ENCODE measurements at places on chromosomes 5 and 9.

- no peak for DNase-seq
These were observed 22.3 kb upstream of the SNAPC3 start for GRCh38 chr9:15400281-15400941.

DNA sequence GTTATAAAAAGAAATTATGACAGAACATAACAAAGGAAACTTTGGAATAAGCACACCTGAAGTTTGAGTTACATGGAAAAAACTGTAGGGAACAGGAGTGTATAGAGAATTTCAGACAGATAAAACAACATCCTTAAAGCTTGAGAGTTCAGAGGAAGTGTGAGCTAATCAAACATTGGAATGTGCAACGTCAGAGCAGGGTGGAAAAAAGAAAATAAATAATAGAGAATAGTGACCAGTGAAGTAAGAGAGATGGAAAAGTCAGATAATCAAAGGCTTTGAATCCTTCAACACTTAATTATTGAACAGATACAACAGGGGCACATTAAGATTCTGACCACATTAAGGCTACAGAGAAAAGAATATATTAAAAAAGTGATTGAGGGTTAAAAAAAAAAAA is 128.5 kb upstream of the CDH10 start:
- no peak for DNase-seq

DNA sequence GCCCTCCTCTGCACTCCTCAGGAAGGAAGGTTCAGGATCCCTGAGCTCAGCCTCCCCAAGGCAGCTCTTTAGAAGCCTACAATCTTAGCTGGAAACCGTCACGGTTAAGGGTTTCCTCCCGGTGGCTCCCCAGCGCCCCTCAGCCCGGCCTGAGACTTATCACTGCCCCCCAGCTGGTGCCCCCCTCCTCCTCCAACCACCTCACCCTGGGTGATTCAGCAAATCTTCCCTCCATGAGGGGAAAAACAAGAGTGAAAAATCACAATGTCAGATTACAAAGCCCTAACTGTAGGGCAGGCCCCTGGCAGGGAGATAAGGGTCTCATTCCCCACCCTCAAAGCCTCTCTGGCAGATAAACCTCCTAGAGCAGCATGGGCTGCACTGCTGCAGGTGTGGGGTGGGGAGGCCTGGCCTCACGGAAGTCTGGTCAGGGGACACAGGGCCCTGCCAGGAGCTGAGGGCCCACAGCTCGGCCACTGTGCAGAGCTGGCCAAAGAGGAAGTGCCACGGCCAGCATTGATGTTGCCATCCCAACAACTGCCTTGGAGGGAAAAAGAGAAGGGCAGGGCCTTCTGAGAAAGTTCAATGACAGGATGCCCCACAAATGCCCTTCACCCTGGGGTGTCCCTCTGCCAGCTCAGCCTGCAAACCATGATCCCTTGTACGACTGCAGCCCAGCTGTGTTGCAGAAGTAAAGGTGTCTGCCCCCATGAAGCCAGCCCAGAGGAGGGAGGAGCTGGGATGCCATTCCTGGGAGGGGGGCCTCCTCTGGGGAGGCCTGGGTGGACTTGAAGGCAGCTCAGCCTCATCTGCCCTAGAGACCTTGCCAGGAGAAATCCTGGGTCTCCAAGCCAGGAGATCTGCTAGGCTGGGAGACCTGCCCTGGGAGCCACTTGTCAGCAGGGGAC is 25.9 kb downstream of the GFI1B start:
- peak; percentile 92 for DNase-seq

DNA sequence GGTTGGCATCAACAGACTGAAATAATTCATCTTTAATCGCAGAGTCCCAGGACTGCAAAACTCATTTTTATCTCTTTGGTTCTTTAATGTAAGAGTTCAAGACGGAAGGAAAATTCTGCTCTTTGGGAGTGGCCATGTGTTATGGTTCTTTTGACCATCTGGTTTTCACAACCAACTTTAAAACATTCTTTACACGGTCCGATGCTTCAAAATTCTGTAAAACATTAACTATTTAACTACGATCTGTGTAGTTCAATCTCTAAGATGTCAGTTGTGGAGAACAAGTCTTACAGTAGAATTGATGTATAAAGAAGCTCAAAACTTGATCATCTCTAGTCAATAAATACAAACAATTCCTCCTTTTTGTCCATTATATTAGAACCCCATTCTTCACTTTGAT is 83.0 kb downstream of the CMYA5 start:
- no peak for DNase-seq

DNA sequence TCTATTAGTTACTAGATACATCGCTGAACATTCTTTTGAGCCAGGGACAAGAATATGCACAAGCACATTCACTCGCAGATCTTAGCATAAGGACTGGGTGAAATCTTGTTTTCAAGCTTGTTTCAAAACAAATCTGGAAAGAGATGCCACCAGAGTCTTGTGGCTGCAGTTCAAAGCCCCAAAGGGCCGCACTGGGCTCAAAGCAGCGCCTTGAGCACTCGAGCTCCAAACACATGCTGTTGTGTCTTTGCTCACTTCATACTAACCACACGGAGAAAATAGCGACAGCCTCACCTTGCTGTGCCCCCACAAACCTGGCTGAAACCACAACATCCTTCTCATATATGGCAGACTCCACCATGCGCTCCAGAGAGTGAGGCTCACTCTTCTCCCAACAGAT is 34.2 kb upstream of the IL7R start:
- no peak for DNase-seq

DNA sequence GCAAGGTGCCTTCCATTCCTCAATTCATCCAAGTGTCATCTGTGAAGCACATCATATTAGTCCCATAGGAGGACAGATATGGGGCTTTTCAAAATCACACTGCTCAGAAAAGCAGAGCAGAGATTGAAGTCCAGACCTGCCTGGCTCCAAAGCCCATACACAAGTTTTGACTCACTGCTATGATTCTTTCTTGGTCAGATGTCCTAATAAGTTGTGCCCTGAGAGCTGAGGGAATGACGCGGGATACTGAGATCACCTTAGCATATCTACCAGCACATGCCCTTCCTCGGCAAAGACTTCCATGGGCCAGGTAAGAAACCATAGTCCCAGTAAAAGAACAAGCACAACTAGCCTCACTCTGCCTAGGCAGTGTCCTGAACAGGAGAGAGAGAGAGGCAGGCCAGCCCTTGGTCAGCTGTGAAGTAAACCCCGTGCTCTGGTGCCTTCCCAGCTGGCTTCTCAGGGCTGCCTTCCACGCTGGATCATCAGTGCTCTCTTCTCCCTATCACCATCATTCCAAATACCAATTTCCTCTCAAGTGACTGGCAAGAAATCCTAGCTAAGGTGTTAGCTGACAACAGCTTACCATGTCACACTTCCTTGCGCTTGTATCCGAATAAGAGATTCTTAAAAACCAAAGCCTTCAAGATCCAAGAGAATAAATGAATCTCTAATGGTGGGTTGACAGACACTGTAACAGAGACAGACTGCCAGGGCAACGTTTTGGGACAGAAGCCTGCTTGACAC is 73.2 kb downstream of the SIL1 start:
- no peak for DNase-seq

DNA sequence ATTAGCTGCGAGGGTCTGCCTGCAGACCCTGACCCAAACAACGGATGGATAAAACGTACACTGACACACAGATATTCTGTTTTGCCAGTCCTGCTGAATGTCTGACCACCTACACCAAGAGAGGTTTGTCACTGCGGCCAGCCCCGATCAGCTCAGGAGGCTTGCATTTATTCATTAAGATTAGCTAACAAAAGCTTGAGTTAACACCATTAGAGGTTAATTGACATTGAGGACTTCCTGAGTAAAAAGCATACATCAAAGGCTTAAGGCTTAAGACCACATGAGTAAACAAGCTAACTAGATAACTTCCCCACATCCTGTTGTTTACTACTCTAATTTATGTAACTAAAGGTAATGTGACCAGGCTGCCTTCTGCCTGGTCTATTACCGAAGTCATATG is 198.1 kb upstream of the TRPC7 start:
- no peak for DNase-seq

GRCh38 chr5:19044311-19044710 is 943.7 kb downstream of the CDH18 start:
- DNase-seq, result no peak

DNA sequence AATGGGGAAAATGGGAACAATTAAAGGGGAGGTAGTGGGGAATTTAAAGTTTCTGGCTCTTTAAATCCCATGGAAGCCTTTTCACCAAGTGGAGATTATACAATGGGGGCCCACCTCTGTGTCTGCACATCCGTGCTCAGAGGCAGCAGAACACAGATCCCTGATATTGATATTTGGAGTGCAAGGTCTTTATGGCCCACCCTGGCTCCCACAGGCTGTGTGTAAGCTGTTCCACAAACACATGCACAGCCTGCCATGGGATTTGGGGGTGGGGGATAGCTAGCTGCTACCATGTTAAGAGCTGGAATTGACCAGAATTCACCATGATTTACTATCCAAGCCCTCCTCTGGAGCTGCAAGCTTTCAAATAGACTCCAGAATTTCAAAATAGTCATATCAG is 55.9 kb downstream of the RASGEF1C start:
- no peak for DNase-seq

GRCh38 chr5:128905568-128906110 is 59.6 kb upstream of the SLC27A6 start:
- peak; percentile 38 for DNase-seq

- DNase-seq, result no peak
These were observed 322.7 kb downstream of the ARHGEF28 start for GRCh38 chr5:73948720-73949119.

- peak; percentile 81 for DNase-seq
These were observed 34.9 kb upstream of the FCHO2 start for GRCh38 chr5:72920690-72921502.

GRCh38 chr5:15001517-15001916 is 129.9 kb upstream of the ANKH start:
- DNase-seq, result no peak

DNA sequence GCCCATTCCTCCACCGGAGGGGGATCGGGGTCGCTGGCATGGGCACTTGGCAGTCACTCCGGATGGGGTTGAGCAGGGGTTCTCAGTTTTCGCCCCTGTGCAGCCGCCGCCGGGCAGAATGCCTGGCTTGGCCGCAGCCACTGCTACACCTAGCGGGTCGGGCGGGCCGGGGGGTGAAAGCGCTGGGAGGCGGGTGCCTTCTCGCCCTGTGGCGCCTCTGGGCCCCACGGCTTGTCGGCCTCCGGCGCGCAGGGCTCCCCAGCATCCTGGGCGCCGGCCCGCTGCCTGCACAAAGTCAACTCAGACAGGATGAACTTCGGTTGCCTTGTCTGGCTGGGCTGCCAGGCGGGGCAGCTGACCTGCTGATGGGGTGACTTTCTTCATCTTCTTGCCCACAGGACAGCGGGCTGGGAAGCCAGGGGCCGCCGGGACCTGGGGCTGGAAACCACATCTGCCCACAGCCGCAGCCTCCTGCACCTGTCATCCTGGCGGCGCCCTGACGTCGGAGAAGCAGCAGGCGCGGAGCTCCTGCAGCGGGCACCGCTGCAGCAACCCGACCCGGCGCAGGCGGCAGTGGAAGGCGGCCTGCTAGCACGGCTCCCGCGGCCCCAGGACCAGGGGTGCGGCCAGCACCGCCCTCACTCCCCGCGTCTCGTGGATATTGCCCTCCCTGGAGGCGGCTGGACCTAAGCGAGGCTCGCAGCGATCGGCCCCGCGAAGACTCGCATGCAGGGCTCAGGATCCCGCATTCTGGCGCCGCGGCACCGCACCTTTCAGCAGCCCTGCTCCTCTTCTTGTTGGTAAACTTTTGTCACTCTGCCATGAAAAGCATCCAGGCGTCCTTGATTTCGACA is 1.3 kb upstream of the ANKRD18A start:
- no peak for DNase-seq

DNA sequence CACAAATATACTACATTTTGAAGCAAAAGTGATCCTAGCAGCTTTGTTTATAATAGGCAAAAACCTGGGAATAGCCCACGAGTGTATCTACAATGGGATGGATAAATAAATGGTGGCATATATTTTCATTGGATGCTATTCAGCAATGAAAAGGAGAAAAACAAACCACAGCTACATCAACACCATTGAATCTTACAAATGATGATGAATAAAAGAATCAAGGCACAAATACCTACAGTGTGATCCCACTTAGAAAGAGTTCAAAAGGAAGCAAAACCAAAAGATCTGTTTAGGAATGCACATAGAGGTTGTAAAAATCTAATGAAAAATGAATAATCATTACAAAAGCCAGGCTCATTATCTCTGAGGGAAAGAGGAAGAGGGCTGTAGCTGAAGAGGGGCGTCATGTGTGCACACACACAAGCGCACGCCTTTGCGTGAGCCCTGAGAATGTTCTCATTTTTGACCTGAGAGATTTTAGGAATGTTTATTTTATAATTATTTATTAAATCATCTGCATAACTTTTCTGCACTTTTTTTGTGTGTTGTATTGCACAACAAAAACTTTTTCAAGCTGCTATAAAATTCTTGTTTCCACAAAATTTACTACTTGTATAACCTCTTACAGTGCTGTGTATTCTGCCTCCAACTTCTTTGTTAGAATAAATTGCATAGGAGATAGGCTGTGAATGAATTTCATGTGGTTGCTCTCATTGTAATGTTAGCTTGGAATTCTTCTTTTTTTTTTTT is 5.9 kb upstream of the RHOBTB3 start:
- DNase-seq, result no peak

DNA sequence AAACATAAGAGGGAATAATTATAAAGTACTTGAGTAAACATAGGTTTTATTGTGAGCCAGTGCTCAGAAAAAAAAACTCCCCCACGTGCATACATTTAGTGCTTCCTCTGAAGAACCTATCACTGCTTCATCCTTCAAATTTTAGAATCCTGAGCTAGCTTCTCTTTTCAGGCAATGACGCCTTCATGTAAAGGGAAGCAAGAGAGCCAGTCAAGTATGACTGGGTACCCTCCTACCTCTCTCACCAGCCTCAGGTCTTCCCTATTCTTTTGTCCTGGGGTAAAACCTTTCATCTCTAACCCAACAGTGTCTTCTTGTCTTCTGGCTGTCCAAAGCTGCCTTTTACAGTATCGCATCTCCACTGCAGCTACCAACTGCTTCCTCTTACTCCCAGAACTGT is 32.0 kb downstream of the PLPP1 start:
- DNase-seq, result no peak

- no peak for DNase-seq
These were observed 13.7 kb upstream of the AJM1 start for GRCh38 chr9:136828474-136829140.

- no peak for DNase-seq
These were observed 57.9 kb upstream of the IER5L start for GRCh38 chr9:129235931-129236331.

DNA sequence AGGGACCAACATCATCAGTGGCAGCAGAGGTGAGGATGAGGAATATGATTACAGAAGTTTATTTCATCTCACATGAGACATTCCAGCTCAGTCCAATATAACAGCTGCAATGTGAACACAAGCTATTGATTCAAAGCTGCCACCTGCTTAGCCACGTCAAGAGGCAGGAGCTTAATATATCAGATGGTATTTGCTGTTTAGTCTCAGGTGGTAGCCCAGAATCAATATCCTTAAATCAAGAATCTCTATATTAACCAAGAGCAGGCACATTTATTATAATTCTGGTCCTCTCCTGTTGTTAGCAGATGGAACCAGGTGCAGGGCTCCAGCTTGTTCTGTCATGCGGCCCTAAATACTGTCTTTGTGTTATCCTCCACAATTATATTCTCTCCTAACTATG is 431.6 kb downstream of the ICE1 start:
- DNase-seq, result no peak
